ENCODE measurements at places on chromosomes 16 and 17. TPM values are rescaled to one million over a fixed set of nuclear protein-coding genes. Genes with fewer than 3 reads are reported as not detected.

GRCh38 chr17:73865831-73866230 lies 221.6 kb upstream of the SDK2 start:
- DNase-seq = no peak

GRCh38 chr17:909642-910323 lies 69.8 kb downstream of the NXN start:
- DNase-seq = no peak

The PAGR1 gene
- 22.8 TPM for total RNA-seq

DNA sequence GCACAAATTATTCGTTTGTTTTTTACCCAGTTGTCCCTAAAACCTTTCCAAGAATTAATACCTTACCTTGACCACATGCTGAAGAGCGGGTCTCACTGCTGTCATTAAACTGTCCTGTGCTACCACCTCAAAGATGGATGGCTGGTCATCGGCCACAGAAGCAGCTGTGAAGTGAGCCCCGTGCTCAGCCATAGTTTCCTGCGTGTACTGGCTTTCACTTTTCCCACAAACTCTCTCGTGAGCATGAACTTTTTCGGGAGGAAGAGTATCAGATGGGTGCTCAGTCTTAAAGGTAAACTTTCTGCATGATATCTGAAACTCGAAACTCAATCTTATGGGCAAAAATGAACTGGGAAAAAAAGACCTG lies 558 bp downstream of the PEX12 start:
- no peak for DNase-seq

DNA sequence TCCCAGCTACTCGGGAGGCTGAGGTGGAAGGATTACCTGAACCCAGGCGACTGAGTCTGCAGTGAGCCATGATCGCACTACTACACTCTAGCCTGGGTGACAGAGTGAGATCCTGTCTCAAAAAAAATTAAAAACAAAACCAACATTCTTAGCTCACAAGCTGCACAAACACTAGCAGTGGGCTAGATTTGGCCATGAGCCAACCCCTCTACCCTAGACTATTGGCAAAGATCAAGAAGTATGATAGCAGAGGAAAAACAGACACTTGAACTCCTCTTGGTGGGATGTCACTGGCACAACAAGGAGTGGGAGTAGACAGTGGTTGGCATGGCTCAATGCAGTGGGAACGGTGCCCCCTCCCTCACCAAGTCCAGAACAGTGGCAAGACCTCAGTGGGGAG lies 19.6 kb upstream of the RIPOR1 start:
- no peak for DNase-seq

GRCh38 chr17:81508639-81509206 lies 3.9 kb downstream of the ACTG1 start:
- DNase-seq = peak; percentile 49

DNA sequence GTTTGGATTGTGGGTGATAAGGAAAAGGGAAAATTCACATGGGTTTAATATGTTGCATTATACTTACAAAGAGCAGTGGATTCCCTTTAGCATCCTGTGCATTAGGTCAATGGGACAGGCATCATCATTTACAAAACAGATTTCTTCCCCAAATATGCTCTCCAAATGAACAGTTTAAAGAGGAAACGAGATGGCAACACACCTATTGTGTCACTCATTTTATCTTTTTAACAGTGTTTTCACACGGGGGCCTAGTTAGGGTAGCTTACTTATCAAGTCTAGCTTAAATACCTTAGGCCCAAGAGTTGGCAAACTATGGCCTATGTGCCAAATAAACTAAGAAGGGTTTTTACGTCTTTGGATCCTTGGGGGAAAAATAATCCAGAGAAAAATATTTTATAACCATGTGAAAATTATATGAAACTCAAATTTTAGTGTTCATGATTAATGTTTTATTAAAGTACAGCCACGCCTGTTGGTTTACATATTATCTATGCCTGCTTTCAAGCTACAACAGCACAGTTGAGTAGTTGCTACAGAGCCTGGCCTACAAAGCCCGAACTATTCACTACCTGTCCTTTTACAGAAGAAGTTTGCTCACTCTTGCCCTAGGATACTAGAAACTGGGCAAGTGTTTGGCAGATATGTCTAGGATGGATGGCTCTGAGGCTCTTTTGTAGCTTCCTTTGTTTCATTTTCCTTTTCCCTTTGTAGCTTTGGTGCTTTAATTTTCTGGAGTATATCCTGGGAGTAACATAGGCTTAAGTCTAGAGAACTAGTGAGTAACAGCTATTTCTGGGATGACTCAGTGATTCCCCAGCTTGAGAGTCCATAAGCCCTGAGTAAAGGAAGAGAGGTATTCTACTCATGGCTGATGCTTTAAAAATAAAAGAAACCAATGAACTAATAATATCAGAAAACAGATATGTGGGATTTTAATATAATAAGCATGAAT lies 12.4 kb downstream of the NUP93 start:
- peak; percentile 88 for DNase-seq

The ZP2 gene
- total RNA-seq = not detected

DNA sequence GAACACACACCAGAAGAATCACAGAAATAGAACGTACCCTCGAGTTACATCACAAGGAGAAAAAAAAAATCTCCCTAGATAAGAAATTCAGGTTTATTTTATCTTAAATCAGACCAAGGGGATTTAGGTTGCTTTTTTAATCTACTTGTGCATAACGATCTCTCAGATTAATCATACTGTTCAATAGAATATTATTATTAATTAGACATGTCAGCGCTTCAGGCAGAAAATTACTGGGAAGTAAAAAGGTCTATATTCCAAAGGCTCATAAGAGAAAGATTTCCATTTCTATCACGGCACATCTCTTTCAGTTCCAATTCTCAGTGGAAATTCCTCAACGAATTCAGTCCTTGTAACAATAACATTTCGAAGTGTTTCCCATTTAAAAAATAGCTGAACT lies 77.7 kb upstream of the PSMD7 start:
- DNase-seq = no peak

- DNase-seq = no peak
These were observed 98.1 kb upstream of the SEC14L1 start for GRCh38 chr17:77042476-77043231.

Measured in RPMI7951 (cell line).